ENCODE measurements at places on chromosomes 13 and 19.
A peak's percentile ranks its signal among the peaks of the same experiment; 100 is the strongest.

DNA sequence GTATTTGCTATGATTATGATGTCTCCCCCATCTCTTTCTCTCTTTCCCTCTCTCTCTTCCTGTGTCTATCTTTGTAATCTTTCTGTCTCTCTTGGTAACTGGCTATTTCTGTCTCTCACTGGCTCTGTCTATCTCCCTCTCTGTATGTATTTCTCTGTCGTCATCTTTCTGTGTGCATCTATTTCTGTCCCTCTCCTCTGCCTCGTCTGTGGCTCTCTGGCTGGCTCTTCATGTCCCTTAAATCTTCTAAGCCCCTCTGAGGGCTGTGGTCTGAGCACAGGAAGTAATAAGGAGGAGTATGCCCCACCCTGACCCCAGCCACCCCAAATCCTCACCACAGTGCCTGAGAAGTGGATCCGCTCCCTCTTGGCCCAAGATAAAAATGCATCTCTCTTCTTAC, 104.4 kb downstream of the DNAJC15 start:
- DNase-seq = peak; percentile 64

- no peak for DNase-seq
Measured at GRCh38 chr13:33379608-33380007, 94.1 kb upstream of the STARD13 start.

DNA sequence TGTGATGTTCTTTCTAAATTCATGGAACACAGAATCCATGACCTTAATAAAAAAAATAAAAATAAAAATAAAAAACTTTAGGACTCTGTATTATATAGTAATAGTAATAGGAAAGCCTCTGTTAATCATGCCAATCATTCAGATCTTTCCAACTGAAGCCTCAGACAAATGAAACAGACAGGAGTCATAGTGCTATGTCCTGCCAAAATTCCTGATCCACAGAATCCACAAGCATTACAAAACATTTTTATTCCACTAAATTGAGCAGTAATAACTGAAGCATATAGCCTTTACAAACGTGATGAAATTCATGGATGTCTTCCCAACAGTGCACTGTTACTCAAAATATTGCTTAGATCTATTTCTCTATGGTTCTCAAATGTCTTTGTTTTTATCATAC, 820.6 kb upstream of the PCDH9 start:
- DNase-seq = no peak

DNA sequence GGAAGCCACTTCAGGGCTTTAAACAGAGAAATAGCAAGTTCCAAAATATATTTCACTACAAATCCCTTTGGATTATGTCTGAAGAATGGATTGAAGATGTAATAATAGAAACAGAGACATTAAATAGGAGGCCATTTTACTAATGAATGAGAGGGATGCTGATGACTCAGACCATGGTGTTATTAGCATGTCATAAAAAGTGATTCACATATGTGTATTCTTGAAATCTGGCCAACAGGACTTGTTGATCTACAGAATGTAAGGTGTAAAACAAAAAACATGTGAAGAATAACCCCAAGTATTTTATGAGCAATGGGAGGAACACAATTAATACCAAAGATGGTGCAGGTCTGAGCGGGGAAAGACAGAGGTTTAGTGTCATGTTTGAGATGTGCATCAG, 873.7 kb downstream of the SLITRK5 start:
- no peak for DNase-seq

GRCh38 chr19:1874554-1875185, 10.6 kb downstream of the ABHD17A start:
- DNase-seq = peak; percentile 27

GRCh38 chr13:95535243-95535642, 17.3 kb upstream of the CLDN10 start:
- DNase-seq = no peak

DNA sequence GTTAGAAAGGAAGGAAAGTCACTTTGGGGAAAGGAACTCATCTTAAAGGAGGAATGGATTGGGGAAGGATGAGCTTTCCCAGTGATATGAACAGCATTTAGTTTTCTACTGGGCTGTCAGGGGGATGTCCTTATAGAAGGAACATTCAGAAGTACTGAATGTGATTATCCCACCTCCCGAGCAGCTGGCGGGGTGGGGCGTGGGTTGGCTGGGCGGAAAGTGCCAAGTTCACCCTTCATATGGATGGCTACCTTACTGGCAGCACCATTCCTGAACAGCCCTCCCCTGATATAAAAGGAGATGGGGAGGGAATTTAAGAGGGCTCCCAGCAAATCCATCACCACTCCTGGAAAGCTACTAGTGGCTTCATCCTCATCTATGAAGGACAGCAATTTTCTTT, 190.7 kb downstream of the DNAJC15 start:
- no peak for DNase-seq

DNA sequence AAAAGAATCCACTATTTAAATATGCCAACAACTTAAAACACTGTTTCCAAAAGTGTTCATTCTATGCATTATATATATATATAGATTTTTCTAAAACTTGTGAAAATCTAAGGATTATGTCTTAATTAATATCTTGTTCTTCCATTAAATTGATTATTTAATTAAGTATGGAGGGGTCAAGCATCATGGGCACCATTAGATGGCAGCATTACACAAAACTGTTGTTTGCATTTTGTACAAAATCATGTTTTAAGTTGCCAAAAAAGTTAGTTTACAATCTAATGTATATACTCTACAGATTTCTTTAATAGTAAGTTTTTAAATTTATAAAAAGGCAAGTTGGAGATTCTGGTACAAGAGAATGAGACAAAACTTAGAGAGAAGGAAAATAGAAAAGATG, 213.2 kb upstream of the EDNRB start:
- no peak for DNase-seq

GRCh38 chr19:8459520-8460270, 14.9 kb downstream of the HNRNPM start:
- DNase-seq = no peak

DNA sequence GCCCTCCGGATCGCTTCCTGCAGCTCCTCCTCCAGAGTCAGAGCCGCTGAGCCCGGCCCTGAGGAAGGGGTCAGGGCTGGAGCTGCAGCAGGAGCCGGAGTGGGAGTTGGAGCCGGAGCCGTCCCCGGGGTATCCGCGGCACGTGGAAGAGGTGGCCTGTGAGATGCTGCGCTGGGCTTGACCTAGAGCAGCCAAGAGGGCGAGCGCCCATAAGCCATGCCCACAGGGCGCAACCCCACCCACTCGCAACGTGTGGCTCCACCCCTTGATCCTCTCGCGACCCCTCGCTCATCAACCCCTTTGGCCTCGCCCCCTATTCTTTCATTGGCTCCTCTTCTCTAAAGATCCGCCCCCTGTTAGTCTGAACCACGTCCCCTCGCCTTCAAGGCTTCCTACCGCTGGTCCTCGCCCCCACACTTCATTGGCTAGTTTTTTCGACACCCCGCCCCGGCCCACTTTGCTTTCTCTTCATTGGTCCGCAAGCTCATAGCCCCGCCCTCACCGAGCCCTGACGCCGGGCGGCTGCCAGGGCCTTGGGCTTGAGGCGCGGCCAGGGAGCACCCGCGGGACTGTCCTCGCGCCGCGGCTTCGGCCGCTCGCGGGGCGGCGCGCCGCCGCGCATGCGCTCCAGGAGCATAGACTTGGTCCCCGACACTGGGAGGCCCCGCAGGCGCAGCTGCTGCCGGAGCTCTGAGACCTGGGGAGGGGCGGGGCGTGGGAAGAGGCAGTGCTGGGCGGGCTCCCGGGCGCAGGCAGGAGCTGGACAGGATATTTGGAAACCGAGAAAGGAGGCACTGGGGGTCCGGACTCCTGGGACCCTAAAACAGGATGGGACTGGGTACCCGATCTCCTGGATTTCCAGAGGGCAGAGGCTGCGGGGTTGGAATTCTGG, 5.4 kb downstream of the MAMSTR start:
- DNase-seq = peak; percentile 100

DNA sequence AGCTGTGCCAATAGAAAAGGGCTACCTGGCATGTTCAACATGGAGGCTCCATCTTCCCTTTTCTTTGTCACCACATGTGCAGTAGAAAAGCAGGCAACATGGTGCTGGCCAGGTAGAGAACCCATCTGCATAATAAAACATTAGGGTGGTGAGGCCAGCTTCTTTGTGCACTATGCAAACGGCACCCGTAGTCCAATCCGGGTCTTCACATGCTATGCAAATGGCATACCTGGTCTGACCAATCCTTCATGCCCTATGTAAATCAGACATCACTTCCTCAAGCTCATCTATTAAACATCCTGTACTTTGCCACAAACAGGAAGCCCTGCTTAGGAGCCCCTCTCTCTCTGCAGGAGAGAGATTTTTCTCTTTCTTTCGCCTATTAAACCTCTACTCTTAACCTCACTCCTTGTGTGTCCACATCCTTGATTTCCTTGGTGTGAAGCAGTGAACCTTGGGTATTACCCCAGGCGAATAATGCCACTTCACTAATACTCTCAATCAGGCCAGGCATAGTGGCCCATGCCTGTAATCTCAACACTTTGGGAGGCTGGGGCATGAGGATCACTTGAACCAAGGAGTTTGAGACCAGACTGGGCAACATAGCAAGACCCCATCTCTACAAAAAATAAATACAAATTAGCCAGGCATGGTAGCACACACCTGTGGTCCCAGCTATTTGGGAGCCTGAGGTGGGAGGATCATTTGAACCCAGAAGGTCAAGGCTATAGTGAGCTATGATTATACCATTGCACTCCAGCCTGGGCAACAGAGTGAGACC, 111.3 kb upstream of the MRI1 start:
- no peak for DNase-seq

DNA sequence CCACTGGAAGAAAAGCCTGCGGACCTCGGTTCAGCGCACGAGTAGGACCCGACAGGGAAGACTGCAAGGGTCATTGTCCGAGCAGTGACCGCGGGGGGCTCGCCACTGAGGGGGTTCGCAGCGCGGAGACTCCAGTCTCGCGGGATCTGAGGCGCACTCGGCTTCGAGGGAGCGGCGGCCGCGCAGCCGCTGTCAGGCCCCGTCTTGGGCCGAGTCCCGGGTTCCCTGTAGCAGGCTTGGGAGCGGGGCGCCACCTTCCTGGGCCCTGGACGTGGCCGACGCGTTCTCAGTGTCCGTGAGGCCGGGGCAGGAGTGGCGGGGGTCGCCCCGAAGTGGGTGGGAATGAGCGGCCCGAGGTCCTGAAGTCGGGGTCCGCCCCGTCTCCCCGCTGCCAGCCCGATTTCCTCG, 474 bp upstream of the FAM174C start:
- no peak for DNase-seq

DNA sequence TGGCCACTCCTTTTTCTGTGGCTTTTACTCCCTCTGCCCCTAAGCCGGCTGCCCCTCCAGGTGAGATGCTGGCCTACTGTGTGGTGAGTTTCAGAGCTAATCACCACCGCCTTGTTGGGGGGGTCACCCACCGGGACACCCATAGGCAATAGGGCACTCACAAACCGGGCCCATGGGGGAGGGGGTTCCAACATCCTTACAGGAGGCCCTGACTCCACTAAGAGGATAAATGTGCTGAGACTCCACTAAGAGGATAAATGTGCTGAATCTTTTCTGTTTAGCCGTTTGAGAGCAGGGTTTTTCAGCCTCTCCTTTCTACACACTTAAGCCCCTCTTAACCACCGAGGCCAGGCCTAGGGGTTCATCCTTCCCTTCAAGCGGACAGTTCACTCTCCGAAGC, 73.7 kb downstream of the SLC15A1 start:
- no peak for DNase-seq

GRCh38 chr19:40217027-40217810, 965 bp downstream of the TTC9B start:
- no peak for DNase-seq

DNA sequence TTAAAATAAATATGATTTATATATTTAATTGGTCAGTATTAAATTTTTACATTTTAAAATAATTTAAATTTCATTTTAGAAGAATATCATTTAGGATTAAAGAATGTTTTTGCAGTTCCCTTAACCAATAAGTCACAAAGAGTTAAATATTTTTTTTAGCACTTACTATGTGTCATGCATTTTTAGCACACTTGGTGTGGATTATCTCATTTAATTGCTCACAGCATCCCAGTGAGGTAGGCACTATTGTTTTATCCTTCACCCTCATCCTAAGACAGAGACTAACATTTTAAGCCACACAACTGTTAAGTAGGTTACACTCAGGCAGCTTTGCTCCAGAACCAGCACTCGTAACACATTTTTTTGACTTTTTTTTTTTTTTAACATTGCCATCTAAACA, 78.2 kb downstream of the URI1 start:
- DNase-seq = no peak

DNA sequence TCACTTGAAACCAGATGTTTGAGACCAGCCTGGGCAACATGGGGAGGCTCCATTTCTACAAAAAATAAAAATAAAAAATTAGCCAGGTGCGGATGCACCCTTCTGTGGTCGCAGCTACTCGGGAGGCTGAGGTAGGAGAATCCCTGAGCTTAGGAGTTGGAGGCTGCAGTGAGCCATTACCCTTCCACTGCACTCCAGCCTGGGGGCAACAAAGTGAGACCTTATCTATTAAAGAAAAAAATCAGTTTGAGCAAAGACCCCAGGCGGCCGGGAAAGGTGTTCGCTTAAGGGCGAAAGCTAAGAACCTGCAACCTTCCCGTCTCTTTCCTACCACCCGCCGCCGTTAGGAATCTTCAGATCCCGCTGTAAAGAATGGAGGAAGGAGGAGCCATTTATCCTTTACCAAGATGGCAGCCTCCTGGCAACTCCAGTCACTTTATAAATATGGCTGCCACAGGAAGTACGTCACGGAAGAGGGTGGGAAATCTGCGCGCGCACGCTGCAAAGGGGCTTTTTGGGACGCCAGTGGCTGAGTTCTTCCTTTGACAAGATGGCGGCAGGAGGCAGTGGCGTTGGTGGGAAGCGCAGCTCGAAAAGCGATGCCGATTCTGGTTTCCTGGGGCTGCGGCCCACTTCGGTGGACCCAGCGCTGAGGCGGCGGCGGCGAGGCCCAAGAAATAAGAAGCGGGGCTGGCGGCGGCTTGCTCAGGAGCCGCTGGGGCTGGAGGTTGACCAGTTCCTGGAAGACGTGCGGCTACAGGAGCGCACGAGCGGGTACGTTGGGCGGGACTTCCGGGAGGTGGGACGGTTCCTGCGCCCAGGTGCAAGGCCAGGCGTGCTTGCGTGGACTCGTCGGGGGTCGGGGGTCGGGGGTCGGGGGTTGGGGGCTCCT, at the start of gene NOP53:
Gene NOP53 (plus strand): TSS at position 537 of the 892 bp plus-strand sequence. CDS start 14 bp downstream, at position 551.
- DNase-seq = peak; percentile 97

DNA sequence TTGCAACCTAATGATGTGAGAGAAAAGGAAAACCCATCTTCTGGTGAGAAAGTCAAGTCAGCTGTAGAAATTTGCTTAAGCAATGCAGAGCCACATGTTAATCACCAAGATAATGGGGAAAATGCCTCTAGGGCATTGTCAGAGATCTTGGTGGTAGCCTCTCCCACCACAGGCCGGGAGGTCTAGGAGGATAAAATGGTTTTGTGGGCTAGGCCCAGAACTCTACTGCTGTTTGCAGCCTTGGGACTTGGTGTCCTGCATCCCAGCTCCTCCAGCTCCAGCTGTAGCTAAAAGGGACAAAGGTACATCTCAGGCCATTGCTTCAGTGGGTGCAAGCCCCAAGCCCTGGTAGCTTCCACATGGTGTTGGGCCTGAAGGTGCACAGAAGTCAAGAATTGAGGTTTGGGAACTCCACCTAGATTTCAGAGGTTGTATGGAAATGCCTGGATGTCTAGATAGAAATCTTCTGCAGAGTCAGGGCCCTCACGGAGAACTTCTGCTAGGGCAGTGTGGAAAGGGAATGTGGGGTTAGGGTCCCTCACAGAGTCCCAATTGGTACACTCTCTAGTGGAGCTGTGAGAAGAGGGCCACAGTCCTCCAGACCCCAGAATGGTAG, 382.2 kb upstream of the KLHL1 start:
- DNase-seq = no peak

GRCh38 chr13:42073683-42074082, 25.2 kb downstream of the DGKH start:
- DNase-seq = no peak
